Femur (tissue), 1 donor: ENCODE measurements at places on chromosomes 13 and 19.
A peak's percentile ranks its signal among the peaks of the same experiment; 100 is the strongest.

- peak; percentile 91 for DNase-seq
Observed at GRCh38 chr19:13849991-13850909, 26.7 kb upstream of the NANOS3 start.

DNA sequence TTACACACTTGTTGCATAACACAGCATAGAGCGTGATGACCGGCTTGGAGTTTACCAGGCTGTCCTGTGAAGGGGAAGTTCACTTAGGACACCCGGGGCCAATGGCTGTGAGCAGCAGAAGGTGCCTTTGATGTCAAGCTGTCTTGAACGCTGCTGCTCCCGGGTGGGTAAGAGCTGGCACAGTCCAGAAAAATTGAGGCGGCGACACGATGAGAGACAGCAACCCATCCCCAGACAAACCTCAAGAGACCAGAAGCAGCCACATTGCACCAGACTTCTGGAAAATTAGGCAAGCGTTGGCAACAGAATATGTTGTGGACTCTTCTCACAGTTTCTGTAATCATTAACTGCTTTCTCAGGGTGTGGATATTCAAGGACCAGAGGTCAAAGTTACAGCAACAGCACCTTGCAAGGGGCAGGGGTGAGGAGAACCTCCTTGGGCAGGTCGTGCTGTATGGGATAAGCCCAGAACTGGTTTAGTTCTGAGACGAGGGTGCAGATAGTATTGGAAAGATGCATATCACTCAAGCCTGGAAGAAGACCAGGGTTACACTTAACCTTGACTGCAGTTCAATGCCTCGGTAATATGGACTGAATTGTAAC is 10.1 kb downstream of the NFILZ start:
- peak; percentile 51 for DNase-seq

DNA sequence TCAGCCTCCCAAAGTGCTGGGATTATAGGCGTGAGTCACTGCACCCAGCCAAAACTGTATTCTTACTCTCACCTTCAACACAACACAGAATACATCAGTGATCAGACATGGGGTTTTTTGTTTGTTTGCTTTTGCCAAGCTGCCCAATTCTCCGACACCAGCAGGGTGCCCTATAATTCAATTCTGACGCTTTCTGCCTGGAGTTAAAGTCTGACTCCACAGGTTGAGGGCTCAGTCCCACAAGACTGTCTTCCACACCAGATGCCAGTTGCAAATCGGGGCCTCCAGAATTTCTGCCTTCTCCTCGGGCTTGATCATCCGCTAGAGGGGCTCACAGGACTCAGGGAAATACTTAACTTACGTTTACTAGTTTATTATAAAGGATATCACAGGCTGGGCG is 22.1 kb downstream of the FBN3 start:
- DNase-seq, result no peak

- no peak for DNase-seq
Observed at GRCh38 chr19:5050905-5051304, 82.0 kb downstream of the KDM4B start.

DNA sequence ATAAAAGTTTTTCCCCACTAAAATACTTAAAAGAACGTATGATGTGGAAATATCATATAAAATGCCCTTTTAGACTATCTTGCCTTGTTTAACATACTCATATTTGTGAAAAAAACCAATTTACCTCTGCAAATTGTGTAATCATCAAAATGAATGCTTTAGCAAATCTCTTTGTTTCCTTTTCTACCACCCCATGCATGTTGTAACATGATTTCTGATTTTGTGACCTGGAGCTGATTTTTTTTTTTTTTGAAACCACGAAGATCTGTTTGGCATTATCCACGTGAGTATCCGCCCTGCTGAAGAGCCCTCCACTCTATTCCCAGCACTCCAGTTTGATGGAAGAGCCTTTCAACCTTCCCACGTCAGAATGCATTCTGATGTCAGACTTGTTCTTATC is 245.8 kb upstream of the NBEA start:
- DNase-seq, result no peak

GRCh38 chr13:89061821-89062220 is 1390.7 kb downstream of the SLITRK5 start:
- DNase-seq, result no peak

GRCh38 chr13:31775686-31776085 is 36.4 kb downstream of the RXFP2 start:
- peak; percentile 86 for DNase-seq

DNA sequence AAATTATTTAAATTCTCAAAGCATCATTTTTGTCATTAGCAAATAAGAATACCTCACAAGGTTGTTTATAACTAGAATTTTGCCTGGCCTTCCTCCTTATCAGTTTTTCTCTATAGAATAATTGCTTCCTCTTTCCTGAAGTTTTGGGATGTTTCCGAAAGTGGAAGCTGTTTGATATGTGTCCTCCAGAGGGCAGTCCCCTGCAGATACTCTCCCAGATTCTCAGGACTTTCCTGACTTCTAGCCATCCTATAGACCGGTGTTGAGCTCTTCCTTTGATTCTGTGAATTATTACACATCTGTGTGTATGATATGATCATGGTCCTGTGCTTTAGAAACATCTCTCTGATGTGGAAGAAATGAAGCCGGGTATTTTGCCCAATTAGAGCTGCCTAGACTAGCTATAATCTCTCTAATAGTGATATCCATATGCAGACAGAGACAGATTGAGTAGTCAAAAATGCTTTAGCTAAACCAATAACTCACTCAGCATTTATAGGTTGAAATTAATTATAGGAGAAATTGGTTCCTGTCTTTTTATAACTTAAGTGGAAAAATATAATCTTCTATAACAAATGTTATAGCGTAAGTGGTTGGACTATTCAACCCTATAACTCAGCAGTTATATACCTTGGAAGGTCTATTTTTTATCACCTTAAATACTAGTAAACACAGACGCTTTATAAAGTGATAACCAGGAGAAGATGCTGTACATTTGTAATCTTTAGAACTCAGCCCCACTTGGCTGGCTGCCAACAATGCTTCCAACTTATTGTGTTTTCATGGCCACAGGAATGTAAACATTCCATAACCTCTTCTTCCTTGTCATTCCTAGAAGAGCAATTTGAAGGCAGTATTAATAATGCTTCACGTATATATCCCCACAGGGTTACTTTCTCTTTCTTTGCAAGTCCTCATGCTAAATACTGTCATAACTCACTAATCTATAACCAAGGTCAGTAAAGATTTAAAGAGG is 201.0 kb upstream of the RXFP2 start:
- DNase-seq, result no peak

GRCh38 chr19:418761-419671 is 10.1 kb upstream of the C2CD4C start:
- peak; percentile 20 for DNase-seq
